ENCODE measurements at places on chromosomes 5 and 9.

- no peak for DNase-seq
Observed at GRCh38 chr9:136137321-136138265, 18.9 kb upstream of the TMEM250 start.

- no peak for DNase-seq
Observed at GRCh38 chr5:151913425-151913824, 11.2 kb downstream of the GLRA1 start.

GRCh38 chr9:5326893-5327548 is 12.7 kb downstream of the RLN1 start:
- no peak for DNase-seq

DNA sequence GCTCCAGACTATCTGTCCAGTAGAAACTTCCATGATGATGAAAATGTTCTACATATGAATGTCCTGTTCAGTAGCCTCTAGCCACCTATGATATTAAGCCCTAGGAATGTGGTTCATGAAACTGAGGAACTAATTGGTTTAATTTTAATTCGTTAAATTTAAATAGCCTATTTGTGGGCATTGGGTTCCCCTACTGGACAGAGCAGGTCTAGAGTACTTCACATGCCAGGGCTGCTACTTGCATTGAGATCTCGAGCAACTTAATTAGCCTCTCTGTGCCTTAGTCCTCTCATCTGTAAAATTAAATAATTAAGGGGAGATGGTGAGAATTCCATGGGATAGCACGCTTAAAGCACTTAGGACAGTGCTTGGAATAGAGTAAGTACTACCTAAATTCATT is 160.0 kb downstream of the PAPPA start:
- DNase-seq = no peak

All from AG09319 (cell line).